Activated T-cell treated with anti-CD3 and anti-CD28 coated beads, Interleukin-2, amount 50 U/mL, for 72 hours (primary cell): ENCODE measurements at places on chromosomes 6 and 20.

DNA sequence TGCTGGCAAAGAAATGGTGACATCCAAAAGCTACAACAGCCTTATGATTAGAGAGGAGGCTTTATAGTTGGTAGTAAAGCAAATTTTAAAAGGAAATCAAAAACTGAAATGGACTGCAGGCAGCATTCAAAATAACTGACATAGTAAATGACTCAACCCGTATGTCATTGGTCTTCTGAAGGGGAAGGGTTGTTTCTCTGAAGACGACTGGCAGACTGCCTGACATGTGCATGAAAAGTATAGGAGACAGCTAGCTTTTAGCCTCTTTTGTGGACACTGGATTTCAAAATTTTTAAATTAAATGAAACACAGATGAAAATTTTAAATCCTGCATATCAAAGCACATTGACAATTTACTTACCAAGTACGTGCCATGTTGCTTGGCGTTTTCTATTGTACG is 90.7 kb downstream of the TRMT6 start:
- no peak for DNase-seq

- no peak for DNase-seq
Observed at GRCh38 chr6:110710115-110710514, 105.2 kb downstream of the CDK19 start.

GRCh38 chr6:84278321-84278998 is 51.0 kb upstream of the CEP162 start:
- no peak for DNase-seq

- no peak for DNase-seq
Observed at GRCh38 chr20:17658648-17658993, 23.4 kb downstream of the RRBP1 start.

GRCh38 chr6:24909241-24910216 is 26.2 kb downstream of the RIPOR2 start:
- no peak for DNase-seq
